Ascending aorta (tissue), 2 donors: ENCODE measurements at places on chromosomes 2 and 18. TPM values are rescaled to one million over a fixed set of nuclear protein-coding genes. Genes with fewer than 3 reads are reported as not detected.

CROCC2 gene
- total RNA-seq, result 2.9 TPM

DNA sequence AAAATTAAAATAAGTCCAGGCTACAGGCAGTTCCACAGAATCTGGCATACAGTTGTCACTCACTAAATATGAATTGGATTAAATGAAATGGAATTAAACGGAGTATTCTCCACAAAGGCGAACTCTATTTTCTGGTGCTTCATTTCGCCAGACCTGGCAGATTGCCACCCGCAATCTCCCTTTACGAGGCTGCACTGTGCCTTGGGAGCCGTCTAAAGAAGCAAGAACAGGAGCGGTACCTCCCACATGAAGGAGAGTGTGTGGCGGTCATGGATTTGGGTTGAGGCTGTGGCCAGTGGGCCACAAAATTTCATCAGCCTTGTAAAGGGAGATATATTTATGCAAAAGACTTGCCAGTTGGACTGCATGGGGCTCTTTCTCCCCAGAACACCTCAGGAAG, 151.0 kb downstream of the OSR1 start:
- no peak for DNase-seq

FBXO15 gene
- not detected for total RNA-seq

PSTPIP2 gene
- total RNA-seq, result 1.6 TPM

DNA sequence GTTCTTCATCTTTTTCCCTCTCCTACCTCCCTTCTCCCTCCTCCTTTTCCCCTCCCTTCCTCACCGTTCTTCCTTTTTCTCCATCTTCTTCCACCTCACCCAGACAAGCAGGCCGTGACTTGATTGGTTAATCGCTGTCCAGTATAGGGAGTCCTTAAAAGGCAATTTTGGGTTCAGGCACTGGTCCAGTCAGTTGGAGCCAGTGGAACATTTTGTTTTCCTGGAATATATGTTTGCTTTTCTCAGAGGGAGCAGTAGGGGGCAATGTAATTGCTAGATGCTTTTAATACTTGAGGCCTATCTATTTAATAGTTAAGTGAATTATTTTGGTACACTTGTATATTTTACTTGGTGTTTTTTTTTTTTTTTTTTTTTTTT, 15.0 kb downstream of the ELAC1 start:
- no peak for DNase-seq

DNA sequence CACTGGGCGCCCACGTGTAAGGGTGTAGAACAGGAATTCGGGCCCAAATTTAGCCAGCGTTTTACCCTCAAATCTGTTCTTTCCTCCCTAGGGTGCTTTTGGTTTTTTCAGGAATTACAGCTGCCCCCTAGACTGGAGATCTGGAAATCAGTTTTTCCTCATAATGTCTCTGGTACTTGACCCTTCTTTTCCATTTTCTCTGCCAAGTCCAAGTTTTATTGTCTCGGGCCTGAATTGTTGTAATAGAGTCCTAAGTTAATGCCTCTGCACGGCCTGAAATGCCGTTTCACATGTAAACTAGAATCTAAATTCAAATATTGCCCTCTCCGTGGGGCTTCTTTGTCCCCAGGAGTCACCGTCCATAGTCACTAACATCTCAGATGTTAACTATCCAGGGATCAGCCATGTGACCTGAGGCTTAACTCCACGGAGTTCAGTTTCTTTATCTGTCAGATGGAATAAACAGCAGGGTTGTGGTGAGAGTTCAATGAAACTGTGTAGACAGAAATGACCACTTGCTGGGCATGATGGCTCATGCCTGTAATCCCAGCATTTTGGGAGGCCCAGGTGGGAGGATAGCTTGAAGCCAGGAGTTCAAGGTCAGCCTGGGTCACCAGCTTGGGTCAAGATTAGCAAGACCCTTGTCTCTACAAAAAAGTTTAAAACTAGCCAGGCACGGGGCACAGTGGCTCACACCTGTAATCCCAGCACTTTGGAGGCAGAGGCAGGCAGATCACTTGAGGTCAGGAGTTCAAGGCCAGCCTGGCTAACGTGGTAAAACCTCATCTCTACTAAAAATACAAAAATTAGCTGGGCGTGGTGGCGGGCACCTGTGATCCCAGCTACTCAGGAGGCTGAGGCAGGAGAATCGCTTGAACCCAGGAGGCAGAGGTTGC, 12.7 kb upstream of the CABLES1 start:
- DNase-seq, result no peak

DNA sequence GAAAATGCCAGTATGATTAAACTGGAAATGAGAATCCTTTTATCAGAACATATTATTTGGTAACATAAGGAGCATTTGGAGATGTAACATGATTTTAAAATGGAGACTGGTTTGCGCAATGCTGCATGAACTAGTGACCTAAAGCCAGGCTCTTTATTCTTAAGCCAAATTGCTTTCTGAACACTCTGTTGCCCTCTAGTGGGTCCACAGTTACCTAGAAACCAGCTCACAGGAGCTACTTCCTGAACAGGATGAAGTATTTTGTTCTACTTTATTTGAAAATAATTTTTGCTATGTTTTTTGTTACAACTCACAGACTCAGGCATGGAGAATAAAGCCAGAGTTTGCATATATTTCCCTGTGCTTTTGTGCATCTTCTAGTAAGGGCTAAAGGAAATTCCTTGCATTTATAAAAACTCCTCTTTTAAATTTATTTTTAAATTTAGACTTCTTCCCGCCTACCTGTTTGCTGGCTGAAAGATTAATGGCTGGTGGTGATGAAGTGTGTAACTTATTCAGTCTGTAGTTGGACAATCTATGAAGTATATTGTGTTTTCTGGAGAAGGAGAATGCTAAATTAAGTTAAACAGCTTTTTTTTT, 146.7 kb downstream of the PARD3B start:
- DNase-seq, result peak; percentile 70

DNA sequence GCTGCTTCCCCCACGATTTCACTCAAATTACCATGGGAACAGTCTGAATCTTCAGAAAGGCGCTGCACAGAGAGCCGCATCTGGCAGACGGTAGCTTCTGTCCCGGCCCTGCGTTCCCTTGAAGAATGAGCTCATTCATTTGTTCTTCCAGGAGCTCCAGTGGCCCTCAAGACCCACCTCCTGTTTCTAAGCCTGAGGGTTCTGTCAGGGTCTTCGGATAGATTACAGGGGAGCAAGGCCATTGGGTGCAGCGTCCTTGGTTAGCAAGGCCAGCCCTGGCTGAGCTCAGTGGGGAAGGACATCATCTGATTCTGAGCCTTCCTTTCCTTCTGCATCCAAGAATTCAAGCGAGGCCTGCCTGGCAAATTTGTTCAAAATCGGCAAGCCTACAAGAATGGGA, 111.9 kb downstream of the PDCL3 start:
- no peak for DNase-seq

GRCh38 chr18:57940166-57940660, 103.8 kb upstream of the NEDD4L start:
- DNase-seq, result no peak

DNA sequence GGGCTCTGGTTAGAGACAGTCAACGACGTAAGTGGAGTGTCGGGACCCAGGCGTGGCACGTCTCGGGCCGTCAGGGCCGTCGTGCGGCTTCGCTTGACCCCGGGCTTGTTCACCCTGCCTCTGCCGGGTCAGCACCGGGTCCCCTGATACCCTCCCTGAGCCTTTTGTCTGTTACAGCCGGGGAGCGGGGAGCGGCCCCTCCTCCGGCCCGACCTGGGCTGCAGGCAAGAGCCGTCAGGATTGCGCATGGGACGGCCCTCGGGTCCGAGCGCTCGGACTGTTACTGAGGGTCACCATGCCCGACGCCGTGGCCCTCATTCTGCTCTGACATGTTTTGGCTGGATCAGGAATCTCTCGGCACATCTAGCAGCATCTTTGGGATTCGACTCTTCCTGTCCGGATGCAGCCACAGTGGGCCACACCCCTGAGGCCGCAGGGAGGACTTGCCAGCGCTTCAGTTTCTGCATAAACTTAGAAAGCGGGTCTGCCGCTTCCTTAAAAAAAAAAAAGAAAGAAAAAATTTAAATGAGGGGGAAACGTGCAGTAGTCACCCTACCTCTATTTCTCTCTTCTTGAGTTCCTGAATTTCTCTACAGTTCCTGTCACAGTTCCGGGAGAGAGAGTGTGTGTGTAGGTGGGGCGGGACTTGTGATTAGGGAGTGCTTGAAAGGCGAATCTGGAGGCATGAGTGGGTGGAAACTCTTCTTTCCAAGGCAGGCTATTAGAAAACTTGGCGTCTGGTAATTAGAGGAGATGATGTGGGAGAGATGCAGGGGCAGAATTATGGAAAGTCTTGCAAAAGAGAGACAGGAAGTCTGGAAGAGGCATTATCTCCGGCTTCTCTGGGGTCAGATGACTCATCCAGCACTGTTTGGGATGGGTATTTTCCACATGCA, 909 bp downstream of the TMEM87B start:
- DNase-seq, result peak; percentile 22

DNA sequence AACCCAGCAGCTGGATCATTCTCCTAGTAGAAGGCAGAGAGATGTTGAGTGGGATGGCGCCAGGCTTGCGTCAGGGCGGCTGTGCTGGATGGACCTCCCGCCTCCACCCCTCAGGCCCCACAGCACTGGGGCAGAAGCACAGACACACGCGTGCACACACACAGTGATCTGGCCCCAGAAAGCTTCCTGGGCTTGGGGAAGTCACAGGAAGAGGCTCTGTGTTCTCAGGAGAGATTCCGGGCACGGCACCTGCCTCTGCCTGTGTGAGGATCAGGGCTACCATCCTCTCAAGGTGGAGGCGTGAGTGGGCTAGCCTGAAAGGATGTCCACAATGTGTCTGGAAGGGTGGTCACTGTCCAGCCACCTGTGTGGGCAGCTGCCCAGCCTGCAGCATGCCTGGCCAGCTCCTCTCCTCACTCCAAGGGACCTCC, 229.8 kb upstream of the HS6ST1 start:
- DNase-seq, result no peak

EFEMP1 gene
- total RNA-seq, result 1,320 TPM

DNA sequence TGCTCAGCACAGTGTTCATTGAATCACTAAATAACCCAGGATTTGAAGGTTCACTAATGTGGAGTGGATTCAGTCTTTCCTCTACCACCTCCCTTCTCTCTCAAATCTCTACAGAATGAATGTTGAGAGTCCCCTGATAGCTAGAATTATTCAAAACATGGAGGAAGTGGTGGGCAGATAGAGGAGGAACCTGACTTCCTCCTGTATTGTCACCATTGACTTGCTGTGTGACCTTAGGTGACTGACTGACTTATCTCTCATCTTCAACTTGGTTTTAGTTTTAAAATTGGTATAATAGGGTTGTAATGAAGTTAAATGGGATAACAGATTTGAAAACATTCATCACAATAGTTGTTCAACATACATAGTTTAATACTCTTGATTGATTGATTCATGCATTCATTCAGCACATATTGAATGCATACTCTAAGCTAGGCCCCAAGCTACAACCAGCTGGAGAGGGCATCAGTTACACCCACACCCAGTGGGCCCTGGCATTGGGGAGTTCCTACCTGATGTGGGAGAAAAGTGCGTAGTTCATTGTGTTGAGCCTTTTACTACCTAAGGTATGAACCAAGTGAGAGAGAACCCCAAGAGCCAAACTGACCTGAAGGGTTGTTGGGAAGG, 96.0 kb downstream of the WDR7 start:
- DNase-seq, result no peak

DNA sequence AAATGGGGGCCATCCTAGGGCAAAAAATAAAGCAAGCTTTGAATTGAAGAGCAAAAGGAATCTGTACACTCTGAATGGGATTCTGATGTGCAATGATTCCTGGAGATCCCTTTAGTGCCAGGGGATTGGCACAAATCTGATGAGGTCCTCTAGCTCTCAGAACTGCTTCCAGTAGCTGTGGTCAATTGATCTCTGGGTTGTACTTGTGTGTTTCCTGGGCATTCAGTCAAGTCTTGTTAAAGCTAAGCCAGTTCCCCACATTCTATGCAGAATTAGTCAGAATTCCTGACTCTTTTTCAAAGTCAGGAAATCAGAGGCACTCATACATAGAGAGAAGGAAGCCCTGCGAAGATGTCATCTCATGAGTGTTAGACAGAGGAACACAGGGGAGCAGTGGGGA, 161.3 kb downstream of the DNER start:
- DNase-seq, result no peak

DPP4 gene
- 1.7 TPM for total RNA-seq

DNA sequence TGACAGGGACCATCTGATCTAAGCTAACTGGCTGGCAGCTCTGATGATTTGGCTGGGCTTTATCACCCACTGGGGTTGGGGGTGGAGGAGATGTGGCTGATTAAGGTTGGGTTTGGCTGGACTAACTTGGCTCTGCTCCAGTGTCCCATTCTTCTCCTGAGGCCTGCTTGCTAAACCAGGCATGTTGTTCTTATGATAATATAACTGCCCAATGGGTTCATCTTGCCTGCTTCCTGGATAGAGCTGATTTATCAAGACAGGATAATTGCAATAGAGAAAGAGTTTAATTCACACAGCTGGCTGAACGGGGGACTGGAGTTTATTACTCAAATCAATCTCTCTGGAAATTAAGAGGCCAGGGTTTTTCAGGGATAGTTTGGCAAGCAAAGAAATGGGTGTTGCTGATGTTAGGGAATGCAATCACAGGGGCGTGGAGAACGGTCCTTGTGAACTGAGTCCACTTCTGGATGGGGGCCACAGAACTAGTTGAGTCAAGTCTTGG, 150.4 kb downstream of the PTH2R start:
- DNase-seq, result no peak

ALK gene
- not detected for total RNA-seq

DNA sequence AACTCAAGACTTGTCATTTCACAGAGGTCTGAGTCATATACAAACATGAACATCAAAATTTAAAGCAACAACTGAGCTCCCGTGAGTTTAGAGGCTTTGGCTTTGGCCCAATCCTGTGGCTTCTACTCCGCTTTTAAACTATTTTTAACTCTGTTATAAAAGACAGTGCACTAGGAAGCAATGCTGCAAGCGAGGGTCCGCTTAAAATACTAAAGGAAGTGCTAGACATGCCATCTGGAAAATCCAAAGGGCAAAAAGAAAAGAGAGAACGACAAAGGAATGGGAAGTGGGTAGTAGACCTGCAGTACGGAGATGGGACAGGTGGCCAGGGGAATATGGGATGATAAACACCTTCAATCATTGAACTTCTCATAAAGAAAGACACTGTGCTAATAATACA, 37.4 kb upstream of the MYT1L start:
- no peak for DNase-seq

DNA sequence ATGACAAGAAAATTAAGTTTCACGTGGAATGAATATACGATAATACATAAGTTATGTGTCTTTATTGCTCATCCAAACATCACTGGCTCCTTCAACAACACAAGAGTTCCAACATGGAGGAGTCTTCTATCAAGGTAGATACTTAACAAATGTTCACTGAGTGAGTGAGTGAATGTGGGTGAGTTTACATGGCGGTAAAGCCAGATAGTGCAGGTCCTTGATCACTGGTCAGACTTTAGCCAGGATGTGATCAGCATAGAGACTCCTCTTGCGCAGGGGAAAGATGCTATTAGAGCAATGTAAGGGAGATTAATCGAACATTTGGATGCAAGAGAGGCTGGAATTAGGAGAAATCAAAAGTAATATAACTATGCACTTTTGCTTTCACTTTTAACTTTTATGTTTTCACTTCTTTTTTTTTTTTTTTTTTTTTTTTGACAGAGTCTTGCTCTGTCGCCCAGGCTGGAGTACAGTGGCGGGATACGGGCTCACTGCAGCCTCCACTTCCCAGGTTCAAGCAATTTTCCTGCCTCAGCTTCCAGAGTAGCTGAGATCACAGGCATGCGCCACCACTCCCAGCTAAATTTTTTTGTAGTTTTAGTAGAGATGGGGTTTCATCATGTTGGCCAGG, 249.0 kb upstream of the ID2 start:
- DNase-seq, result no peak
